GM10248 (cell line): ENCODE measurements at places on chromosomes 7 and 10.

DNA sequence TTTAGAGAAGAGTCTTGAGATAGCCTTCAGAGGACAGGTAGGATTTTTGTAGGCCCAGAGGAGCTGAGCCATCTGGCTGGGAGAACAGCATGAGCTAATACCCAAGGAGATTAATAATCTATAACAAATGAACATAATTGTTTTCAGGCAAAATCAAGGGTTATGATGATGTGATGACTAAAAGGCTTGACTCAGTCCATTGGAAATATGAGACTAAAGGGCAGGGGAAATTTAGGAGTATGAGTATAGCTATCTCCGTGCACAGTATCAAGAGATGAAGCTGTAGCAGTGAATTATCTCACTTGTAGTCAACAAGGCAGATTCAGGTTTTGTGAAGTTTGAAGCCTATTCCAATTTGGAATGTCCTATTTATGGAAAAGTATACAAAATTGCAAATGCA lies 40.1 kb downstream of the CSTF2T start:
- no peak for DNase-seq

- DNase-seq = no peak
Measured at GRCh38 chr7:157475095-157475494, 138.3 kb downstream of the DNAJB6 start.

- peak; percentile 100 for DNase-seq
Measured at GRCh38 chr10:70233109-70233938, at the start of gene PPA1. PPA1 (minus strand) TSS chr10:70233429; CDS start chr10:70233327, 102 bp downstream.

- peak; percentile 38 for DNase-seq
Measured at GRCh38 chr10:106795619-106796018, 368.9 kb downstream of the SORCS1 start.

GRCh38 chr10:122296363-122297120 lies 25.4 kb downstream of the BTBD16 start:
- no peak for DNase-seq

DNA sequence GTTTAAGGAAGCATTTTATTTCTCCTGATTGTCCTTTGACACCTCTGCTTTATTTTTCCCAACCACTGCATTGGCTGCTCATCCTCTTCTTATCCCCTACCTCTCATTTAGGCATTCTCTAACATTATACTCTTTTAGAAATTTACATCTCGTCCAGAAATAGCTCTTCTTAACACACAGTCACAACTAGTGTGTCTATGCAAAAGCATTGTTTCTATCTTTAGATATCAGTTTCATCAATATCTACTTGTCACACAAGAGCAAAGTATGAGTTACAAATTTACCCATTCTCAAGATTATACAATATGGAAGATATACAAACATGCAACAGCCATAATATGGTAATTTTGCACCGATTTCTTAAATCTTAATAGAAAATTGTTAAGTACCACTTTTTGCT lies 35.7 kb upstream of the MDFIC start:
- DNase-seq = no peak

DNA sequence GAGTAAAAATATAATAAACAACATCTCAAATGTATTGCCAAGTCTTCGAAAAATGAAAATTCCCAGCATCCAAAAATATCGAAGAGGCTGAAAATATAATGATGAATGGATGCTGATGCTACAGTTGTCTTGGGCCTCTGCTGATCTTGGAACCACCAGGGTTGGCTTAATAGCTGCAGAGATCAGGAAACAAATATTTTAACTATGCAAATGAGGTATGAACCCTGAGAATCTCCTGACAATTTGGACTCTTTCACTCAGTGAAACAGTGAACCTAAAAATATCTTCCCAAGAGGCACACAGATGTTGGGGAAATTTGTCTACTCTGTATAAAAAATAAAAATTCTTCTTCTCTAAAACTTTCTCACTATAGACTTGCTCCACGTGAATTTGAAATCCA lies 97.7 kb upstream of the EGFR start:
- no peak for DNase-seq

DNA sequence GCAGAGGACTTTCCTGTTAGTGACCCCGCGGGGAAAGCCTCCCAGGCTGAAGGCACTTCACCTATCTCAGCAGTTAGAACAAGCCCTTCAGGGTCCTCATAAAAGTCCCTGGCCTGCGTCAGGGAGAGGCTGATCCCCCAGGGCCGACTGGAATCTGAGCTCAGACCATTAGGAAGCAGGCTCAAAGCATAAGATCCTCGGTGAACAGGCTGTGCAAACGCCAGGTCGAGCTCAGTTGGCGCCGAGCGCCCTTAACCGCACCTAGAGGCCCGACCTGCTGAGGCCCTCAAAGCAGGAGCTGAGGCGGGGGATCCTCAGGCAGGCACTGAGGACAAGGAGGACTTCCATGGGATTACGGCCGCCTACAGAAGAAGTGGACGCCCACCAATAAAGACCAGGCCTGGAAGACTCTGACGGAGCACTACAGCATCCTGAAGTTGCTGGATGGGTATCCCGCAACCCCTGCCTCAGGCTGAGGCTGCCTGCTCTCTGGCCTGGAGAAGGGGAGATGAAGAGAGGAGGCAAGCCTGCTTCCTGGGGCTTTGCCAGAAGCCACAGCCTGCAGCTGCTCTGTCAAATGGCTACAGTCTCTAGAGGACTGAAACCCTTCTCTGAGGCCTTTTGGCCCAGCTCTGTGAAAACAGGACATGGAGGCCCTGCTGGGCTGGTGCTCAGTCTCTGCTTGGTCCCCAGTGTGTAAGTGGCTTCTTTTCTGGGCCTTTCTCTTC lies 29.9 kb downstream of the LIPJ start:
- DNase-seq = no peak

- no peak for DNase-seq
Measured at GRCh38 chr10:96450529-96451207, 63.1 kb downstream of the TLL2 start.

- no peak for DNase-seq
Measured at GRCh38 chr7:824664-825063, 7.6 kb upstream of the SUN1 start.

- DNase-seq = no peak
Measured at GRCh38 chr7:27917774-27918314, 177.9 kb downstream of the TAX1BP1 start.

- no peak for DNase-seq
Measured at GRCh38 chr10:15640536-15641085, 79.1 kb downstream of the ITGA8 start.

DNA sequence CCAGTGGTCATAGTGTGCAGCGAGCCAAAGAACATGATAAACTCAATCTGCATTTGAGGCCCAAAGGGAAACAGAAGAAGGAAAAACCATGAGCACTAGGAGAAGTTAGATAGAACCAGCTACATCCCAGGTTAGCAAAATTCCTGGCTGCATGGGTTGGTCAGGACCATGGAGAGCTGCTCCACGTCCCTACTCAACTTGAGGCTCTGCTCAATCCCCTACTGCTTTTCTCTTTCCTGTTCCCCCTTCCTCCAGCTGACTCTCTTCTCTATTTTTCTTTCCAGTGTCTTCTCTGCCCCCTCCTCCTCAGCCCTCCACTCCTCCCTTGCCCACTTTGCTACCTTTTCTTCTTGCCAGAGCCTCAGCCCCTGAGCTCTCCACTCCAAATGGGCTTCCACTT lies 21.9 kb upstream of the VSIR start:
- peak; percentile 50 for DNase-seq

- no peak for DNase-seq
Measured at GRCh38 chr10:114286921-114287320, 47.9 kb downstream of the VWA2 start.

GRCh38 chr10:124033887-124034218 lies 59.5 kb downstream of the CHST15 start:
- DNase-seq = no peak

DNA sequence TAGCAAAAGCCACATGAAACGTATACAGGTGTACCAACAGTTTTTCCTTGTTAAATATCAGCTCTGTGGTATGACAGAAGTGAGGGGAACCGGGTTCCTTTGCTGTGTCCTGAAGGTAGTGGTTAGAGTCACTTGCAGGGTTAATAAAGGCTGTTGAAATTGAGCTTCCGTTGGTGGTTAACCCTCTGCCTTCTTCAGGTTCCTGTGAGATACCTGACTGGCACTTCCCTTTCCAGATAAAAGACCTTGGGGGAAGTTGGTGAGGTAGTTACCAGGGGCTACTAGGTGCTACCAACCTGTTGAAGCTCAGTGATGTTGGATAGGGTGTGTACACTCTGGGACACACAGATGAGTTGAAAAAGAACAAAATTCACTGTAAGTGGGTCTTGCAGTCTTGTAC lies 384.1 kb downstream of the GATA3 start:
- no peak for DNase-seq

- peak; percentile 47 for DNase-seq
Measured at GRCh38 chr7:142583446-142583845, 165.8 kb upstream of the PRSS1 start.
